MM.1S (cell line): ENCODE measurements at places on chromosomes 6 and 20.

GRCh38 chr6:142705054-142705453, 239.9 kb downstream of the HIVEP2 start:
- DNase-seq = no peak

GRCh38 chr6:108650781-108651180, 90.1 kb downstream of the FOXO3 start:
- peak; percentile 84 for DNase-seq

DNA sequence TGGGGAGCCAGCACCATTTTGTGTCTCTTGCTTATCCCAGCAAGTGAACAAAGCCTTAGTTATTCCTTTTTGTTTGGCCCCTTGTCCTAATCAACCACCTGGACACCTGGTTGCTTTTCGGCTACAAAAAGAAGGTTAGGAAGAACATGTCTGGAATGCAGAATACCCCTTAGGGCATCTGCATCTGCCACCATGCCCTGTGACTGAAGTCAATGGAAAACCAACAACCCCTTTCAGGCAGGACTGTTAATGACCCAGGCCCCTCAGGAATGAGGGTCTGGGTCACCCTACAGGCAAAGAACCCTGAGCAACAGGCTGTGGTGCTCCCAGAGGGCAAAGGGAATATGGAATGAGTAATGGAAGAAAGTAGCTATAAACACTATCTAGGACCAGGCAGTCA, 78.5 kb downstream of the PDE10A start:
- no peak for DNase-seq

DNA sequence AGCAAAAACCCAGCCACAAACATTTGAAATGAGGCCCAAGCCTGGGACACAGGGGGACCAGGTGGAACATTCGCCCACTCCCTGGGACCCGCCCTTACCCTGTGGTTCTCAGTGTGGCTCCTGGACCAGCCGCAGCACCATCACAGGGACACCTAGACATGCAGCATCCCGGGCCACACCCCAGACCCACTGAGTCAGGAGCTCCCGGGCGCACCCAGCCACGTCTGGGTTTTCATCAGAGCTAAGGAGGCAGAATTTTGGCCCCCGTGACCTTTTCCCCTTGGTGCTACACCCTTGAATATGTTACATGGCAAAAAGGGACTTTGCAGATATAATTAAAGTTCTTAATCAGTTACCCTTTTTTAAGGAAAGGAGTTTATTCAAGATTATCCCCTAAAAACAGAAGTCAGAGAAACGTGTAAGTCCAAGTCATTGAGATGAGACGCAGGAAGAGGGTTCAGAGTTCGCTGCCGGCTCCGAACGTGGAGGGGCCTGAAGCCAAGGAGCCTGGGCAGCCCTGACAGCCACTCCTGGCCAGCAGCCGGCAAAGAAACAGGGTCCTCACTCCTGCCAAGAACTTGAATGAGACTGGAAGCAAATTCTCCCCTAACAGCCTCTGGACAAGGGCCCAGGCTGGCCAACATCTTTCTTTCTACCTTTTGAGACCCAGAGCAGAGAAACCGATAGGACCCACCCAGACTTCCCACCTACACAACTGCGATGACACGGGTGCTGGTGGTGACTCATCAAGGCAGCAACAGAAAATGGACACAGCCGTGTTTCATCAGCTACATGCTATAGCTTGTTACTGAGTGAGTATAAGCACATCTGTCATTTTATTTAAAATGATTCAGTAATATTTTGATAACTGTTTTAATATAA, 25.3 kb downstream of the BFSP1 start:
- no peak for DNase-seq

DNA sequence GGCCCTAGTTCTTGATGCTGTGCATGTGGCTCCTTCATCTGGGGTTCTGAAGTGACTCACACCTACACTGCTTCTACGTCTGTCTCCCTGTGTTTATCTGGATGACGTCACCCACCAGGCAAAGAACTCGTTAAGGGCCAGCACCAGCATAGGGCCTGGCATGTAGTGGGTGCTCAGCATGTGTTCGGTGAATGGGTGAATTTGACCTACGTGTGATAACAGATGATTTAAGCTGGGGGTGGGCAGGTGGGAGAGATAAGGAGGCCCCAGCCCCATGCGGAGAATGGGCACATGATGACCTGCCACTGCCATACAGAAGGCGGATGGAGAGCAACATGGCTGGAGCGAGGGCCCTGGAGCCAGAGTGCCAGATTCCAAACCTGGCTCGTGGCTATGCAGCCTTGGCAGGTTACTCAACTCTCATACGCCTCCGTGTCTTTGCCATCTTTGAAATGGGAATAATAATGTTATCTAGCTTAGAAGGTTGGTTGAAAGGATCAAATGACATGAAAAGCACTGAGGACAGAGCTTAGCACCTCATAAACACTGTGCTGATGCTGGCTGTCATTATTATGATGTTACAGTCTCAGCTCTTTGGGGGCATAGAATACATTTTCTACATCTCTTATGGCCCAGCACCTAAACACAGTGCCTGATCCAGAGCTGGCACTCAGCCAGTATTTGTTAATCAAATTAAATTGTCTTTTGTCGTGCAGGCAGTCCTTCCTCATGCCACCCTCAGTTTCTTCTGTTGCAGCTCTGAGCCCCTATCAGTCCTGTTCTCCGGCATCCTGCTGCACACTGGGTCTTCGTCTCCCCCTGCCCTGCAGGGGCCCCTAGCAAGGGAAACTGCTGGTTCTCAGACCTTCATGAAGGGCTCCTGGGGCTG, 39.6 kb downstream of the VEGFA start:
- no peak for DNase-seq

GRCh38 chr20:62558779-62559178, 83.0 kb upstream of the GATA5 start:
- no peak for DNase-seq
